ENCODE measurements at places on chromosomes 16 and 17.

DNA sequence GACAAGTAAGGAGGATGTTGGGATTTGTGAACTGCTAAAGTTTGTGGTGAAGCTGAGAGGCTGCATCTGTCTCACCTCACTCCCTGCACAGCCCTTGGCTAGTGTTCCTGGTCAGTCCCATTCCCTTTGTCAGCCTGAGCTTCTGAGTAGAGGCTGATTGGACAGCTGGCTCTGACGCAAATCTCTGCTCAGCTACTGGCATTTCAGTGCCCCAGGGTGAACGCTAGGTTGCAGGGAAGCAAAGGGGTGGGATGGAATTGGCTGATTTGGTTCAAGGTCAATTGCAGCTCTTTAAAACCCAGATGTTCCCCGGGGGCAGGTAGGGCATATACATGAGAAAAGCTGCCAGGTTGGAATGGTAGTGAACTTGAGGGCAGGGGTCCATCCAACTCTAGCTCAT lies 23.1 kb upstream of the CNOT1 start:
- DNase-seq: no peak

DNA sequence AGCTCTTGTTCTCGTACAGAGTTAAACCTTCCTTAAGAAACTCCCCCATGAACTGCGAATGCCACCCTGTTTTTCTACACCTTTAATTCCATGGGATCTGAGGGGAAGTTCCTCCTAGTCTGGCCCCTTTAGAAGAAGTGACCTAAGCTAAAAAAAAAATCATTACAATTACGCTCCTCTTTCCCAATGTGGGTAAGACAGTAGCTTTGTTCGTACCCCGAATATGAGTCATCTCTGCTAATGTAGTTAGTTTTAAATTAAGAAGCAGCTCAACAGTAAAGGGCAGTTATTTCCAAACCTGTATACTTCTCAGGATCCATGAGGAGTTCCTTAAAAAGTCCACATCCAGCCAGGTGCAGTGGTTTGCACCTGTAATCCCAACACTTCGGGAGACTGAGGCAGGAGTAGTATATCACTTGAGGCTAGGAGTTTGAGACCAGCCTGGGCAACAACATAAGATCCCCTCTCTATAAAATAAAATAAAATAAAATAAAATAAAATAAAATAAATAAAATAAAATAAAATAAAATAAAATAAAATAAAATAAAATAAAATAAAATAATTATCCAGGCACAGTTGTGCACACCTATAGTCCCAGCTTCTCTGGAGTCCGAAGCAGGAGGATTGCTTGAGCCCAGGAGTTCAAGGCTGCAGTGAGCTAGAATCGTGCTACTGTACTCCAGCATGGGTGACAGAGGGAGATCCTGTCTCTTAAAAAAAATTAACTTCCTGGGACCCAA lies 26.1 kb downstream of the RCVRN start:
- no peak for DNase-seq

DNA sequence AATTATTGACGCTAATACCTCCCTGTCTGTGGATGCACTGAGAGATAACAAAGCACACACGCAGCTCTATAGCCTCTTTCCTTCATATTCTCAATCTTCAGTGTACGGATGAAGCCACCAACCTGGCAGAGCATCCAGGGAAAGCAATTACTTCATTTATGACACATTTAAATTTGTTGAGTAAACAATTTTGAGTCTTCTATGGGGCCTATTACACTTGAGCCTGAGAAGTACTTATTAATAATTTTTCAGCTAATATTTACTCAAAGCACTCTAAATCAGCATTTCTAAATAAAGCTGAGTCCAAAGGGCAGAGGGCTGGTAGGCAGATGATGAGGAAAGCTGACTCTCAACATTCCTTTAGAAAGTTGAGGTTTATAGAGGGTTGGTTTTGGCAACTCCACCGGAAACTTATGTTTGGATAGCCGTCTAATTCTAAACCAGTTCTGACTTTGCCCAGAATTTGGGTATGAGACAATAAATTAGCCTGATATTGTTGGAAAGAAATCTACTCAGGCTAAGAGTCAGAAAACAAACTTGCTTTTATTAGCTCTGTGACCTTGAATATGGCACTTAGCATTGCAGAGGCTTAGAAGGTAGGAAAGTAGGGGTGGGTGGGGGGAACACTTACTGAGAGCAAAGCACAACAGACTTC lies 643.5 kb downstream of the CDH11 start:
- no peak for DNase-seq

DNA sequence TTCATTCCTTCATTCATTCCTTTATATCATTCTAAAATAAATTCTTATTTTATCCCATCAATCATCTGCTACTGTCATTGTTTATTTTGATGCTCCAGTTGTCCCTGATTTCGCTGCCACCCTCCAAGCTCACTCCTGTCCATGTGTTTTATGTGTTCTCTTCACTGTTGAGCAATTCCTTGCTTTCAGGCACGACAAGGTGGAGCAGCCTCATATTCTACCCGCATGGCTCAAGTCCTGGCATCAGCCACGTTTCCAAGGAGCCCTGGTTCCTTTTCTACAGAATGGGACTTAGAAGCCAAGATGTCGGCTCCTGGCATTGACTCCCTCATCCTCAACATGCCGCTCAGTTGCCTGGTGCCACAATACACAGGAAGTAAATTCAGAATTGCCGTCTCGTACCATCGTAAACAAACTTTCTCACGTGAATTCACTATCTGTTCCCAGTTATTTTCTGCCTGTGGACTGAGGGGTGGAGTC lies 139.0 kb downstream of the RPTOR start:
- no peak for DNase-seq

- no peak for DNase-seq
Measured at GRCh38 chr16:66295213-66295612, 71.3 kb upstream of the CDH5 start.

DNA sequence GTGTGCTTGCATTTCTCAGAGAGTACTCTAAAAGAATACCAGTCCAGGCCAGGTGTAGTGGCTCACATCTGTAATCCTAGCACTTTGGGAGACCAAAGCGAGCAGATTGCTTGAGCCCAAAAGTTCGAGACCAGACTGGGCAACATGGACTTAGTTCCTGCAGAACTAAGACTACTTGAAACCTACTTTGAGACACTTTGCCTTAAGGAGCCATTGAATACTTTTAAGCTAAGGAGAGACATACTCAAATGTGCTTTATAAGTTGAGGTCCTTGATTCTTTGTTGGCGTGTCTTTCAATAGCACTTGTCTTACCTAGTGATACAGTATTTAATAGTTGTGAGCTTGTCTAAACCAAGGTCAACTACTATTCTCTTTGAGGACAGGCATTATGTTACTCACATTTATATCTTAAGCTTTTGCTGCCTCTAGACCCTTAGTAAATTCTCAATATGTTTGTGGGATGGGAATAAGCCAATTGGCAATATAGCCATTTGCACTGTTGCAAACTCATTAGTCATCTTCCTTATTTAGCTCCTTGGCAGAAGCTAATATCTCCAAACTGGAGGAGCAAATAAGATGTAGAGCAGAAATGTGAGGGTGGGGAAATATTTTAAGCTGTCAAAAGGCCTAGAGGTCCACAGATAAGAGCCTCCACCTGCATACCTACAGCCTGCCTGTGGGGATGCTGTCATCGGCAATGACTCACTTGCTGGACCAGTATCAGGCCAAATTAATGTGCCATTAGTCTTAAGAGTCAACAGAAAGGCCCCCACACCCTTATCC lies 16.3 kb downstream of the SCPEP1 start:
- no peak for DNase-seq

DNA sequence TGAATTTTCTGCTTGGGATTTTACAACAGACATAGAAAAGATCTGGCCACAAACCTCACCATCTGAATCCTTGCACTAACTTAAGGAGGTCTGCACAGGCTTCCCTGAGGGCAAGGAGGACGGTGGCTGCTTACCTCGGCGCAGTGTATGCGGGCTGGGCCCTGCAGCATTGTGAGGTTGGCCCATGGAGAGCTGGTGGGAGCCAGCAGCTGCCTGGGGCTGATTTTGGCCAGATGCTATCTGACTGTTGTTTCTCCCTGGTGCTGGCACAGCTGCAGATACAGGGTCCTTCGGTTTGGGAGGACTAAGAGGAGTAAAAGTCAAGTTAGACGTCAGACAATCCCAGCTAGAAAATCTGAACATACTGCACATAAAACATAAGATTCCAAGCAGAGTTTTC lies 79.8 kb downstream of the ARHGAP17 start:
- no peak for DNase-seq

DNA sequence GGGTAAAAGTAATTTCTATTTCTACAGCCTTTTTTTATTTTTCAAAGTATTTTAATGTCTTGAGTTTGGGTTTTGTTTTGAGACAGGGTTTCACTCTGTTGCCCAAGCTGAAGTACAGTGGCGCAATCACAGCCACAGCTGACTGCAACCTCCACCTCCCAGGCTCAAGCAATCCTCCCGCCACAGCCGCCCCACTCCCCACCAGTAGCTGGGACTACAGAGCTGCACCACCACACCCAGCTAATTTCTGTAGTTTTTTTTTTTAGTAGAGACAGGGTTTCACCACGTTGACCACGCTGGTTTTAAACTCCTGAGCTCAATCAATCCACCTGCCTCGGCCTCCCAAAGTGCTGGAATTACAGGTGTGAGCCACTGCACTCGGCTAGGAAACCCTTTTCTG lies 44.0 kb downstream of the TUBD1 start:
- no peak for DNase-seq
